GM23338 (cell line): ENCODE measurements at places on chromosomes 16 and 17.

DNA sequence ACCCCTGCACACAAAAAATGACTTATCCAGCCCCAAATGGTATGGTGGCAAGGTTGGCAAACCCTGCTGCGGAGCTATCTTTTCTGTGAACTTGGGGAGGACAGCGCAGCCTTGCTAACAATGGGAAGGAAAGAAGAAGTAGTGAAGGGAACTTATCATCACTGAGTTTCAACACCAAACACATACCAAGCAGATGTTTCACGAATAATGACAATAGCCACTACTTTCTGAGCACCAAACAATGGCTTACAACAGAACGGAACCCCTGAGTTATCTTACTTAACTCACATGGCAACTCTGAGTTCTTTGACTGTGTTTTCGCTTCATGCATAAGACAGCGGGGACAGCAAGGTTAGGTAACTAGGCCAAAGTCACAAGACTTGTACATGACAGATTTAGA lies 148.9 kb downstream of the XYLT1 start:
- no peaks in the 10 kb centered on the region for H3K27me3 ChIP-seq
- peaks cover 19% of the 10 kb centered on the region; the same call in 1 of the 2 replicates for H3K4me1 ChIP-seq
- H3K4me3 ChIP-seq, result no peak overlapping the region
- no peaks in the 10 kb centered on the region for H3K36me3 ChIP-seq
- no peak overlapping the region for H3K27ac ChIP-seq
- DNase-seq, result no peak

- DNase-seq, result no peak
- no peaks in the 10 kb centered on the region for H3K4me1 ChIP-seq
- no peak overlapping the region for H3K27ac ChIP-seq
- H3K4me3 ChIP-seq, result no peak overlapping the region
Observed at GRCh38 chr16:53152329-53152728, 97.5 kb downstream of the CHD9 start.

DNA sequence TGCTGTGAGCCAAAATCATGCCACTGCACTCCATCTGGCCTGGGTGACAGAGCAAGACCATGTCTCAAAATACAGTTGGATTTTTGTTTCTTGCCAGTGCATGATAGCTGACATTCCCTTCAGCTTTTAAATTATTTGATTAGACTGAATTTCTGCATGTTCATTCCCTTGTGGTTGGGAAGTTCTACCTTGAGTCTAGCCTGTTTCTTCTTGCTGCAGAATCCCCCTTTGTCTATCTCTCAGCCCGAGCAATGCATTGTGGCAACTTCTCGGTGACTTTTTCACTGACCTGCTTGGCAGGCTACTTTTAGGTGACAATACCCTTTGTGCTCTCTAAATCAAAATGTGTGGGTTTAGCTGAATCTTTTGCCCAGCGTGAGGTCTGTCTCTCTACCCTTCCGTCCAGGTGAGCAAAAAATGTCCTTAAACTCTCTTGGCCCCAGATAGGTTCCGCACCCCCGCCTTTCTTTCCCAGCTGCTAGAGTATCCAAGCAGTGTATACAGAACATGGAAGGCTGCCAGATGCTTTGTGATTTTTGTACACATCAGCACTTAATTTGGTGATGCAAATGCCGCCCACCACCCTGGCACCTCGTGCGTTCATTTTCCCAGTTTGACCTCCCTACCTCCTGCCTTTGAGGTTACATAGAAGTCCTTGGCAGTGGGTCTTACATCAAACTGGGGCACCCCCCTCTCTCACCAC lies 130.2 kb downstream of the ABCC6 start:
- H3K36me3 ChIP-seq, result 0 out of 2 replicates have a peak, but pooled peaks cover under 1% of the 10 kb centered on the region
- DNase-seq, result no peak
- H3K4me3 ChIP-seq, result no peak overlapping the region
- H3K27ac ChIP-seq, result peak overlapping the region; percentile 42
- no peaks in the 10 kb centered on the region for H3K27me3 ChIP-seq

DNA sequence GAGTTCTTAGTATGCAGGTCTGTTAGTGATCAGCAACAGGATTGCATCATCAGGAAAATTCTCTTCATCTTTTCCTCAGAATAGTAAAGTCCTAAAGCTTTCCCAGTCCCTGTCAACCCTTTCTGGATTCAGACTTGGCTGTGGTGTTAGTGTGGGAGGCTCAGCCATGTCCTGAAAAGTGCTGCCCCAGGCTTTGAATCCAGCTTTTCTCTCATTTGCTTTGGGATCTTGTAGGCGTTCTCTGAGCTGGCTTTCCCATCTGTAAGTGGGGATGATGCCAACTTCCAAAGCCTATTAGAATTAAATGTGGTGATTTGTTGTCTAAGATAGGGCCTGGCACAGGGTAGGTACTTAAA lies 3.0 kb downstream of the ALKBH5 start:
- no peak for DNase-seq
- peak overlapping the region; percentile 67 for H3K4me3 ChIP-seq
- H3K27me3 ChIP-seq, result no peaks in the 10 kb centered on the region
- peak overlapping the region; percentile 50; the same call in 1 of the 2 replicates for H3K27ac ChIP-seq
